Eye (tissue), 1 donor: ENCODE measurements at places on chromosomes 12 and 14.

DNA sequence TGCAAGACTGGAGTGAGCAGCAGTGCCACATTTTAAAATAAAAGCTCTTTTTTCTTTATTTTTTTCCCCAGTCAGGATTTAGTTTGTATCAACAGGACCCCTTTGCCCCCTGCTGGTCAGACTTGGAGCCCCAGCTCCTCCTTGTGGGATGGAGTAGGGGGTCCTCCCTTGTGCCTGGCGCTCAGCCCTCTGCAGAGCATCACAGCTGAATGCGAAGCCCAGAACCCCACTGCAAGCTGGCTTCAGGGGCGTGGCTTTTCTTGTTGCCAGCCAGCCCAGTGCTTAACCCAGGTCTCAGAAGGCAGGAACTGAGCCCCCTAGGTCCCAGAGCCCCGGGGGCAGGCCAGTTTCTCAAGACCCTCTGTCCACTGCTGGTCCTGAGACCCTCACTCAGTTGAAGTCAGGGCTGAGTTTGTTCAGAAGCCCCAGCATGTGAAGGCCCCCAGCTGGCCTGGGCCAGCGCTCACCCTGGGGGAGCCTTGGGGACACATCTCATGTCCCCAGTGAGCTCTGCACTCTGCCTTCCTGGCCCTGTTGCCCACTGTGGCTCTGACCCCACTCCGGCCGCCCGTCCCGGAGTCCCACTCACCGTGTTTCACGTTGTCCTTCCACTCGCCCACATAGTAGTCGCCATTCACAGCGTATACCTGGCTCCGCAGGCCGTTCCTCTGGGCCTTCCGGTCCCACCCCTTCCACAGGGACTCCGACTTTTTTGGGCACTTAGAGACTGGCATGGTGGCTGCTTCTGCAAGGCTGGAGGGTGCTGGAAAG, 519 bp downstream of the MORN3 start:
- peak; percentile 78 for DNase-seq

- no peak for DNase-seq
These were observed 1453.5 kb downstream of the AACS start for GRCh38 chr12:126518596-126519200.

DNA sequence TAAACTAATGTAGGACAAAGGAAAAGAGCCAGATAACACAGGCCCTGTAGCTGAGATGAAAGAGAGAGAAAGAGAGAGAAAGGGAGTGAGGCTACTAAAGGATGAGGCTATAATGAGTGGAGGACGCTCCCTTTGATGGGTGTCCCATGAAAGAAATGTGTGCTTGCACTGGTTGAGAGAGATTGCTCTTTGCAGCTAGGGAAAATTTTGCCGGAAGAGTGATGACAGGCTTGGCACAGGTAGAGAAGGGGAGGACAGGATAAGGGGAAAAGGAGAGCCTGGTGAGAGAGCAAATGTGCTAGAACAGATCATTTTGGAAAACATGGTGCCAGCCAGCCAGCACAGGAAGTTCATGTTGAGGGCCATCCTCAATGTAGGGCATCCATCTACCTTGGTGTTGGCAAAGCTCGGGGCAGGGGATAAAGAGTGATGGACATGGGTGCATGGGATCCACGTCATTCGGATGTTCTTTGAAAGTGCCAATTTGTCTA, 248.6 kb downstream of the BTG1 start:
- DNase-seq = no peak

DNA sequence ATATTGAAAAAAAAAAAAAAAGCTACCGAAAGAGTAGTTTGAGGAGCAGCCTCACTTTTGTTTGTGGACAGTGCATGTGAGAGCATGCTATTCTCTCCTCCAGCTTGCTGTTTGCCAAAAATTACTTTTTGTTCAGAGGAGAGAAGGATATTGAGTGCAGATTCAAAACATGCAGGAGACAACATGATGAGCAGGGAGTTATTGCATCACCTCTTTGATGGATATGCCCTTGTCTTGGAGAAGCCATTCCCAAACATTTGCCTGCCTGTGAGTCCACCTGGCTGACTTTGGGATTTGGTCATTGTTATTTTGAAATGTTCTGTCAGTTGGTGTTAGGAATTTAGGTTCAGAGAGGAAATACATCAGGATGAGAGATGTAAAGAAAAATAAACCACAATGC, 2.4 kb downstream of the C12orf75 start:
- DNase-seq = no peak

DNA sequence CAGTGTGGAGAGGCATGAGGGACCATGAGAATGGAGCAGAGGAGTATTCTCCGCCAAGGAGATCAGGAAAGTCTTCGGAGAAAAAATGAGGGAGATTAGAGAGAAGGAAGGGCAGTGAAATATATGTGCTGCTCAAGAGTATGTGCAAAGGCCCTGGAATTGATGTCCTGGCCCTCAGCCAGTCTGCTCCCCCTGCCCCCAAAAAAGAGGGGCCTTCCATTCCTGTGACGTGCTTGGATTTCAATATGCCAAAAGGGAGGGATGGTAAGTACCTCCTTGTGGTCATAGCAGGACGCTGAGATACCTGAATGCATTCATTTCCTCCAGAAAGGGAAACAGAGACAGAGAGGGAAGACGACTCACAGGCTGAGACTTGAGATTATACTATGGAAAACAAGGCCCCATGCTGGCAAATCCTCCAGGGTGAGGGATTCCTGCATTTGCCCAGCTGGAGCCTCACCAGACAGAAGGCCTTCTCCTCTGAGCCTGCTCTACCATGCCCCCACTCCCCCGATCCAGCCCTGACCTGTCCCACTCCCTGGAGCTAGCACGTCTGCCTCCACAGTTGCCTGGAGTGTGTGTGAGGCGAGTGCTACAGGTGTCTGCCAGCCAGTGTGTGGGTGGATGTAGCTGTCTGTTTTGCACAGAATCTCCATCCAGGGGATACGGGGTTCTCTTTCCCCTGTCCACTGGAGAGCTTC, 3.9 kb upstream of the RARG start:
- no peak for DNase-seq

- no peak for DNase-seq
These were observed 47.4 kb upstream of the BTG1 start for GRCh38 chr12:92193063-92193462.

GRCh38 chr14:52370406-52370935, 56.4 kb downstream of the PTGER2 start:
- no peak for DNase-seq

DNA sequence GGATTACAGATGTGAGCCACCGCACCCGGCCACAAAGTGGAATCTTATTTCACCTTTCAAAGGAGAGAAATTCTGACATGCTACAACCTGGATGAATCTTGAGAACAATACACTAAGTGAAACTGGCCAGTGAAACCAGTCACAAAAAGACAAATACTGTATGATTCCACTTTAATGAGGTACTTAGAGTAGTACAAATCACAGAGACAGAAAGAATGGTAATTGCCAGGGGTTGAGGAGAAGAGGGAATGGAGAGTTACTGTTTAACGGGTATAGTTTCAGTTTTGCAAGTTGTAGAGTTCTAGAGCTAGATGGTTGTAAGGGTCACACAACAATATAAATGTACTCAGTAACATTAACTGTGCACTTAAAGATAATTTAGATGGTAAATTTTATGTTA, 33.4 kb downstream of the ADIPOR2 start:
- no peak for DNase-seq

- DNase-seq = no peak
These were observed 34.5 kb upstream of the CDK2AP1 start for GRCh38 chr12:123306200-123306599.

DNA sequence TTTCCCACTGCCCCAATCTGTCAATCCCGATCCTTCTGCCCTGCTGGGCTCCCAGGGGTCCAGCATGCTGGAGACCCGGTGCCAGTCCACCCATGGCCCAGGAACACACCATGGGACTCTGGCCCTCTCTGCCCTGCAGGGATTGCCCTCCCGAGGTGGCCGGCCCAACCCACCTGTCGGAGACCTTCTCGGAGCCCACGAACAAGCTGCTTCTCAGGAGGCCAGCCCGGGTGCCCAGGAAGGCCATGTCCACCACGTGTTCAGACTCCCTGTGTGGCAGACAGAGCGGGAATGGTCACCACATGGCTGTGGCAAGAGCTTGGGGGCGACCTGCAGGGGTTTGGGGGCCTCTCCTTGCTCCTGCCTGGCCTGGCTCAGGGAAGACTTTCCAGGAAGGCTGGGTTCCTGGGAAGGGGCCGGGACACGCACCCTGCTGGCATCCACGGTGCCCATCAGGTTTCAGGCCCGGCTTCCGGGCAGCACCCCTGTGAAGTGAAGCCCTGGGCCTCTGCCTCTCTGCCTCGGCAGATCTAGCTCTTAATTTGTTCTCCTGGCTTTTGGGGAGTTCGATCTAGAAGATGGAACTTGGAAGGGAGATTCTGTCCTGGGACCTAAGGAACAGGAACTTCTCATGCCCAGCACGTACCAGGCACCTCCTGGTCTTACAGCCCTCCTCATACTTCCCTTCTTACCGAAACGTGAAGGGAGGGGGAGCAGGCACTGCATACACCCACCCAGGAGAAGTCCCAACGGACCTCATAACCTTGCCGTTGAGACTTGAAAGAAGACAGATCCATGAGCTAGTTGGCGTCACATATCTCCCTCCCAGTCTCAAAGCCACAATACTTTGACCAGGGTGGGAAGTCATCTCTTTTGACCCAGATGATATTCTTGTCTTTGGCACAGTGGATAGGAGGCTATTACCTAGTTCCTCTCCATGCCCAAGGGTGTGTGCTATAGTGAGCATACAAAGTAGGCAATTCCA, 26.3 kb downstream of the LRTM2 start:
- no peak for DNase-seq

DNA sequence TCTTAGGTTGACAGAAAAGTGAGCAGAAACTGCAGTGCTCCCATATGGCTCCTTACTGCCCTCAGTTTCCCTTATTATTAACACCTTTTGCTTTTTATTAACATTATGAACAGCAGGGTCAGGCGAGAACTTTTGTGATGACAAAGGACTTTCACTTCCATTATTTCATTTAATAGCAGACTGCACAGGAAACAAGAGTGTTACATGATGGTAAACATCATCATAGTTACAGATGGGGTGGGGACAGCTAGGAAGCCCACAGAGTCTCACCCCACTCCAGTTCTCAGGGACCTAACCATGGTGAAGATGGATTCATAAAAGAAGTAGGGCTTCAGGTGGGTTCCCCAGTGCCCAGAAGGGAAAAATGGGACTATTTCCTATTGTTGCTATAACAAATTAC, 110.1 kb upstream of the PELI2 start:
- DNase-seq = no peak

- no peak for DNase-seq
These were observed 51.6 kb downstream of the EIF2S3B start for GRCh38 chr12:10557329-10557728.

- no peak for DNase-seq
These were observed 716 bp upstream of the PTGDR start for GRCh38 chr14:52266782-52267181.

GRCh38 chr12:127311720-127312364, 955.1 kb upstream of the TMEM132C start:
- peak; percentile 10 for DNase-seq

- DNase-seq = no peak
These were observed 30.7 kb downstream of the CRADD start for GRCh38 chr12:93707836-93708235.

DNA sequence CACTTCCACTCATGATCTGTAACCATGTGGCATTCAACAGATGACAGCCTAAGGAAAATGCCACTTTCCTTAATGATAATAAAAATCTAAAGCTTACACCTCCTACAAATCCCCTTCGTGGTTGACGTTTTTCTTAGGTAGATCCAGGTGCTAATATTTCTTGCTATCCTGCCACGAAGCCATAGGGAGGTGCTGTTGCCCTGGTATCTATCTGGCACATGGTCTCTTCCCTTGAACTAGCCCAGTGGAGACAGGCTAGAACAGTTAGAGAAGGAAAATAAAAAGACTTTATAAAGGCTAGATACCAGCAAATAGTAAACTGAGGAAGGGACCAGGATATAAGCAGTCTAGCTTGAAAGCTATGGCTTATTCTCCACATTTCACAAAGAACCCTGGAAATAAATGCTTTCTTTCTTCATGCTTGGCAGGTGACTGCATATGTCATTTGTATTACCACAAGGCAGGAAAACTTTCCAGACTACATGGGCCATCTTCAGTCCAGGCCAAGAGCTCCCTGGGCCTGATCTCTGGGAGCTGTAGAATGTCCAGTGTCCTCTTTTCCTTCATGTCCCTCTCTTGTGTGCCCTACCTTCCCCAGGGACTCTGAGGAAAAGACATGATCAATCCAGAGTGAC, 15.3 kb downstream of the SPIC start:
- no peak for DNase-seq

DNA sequence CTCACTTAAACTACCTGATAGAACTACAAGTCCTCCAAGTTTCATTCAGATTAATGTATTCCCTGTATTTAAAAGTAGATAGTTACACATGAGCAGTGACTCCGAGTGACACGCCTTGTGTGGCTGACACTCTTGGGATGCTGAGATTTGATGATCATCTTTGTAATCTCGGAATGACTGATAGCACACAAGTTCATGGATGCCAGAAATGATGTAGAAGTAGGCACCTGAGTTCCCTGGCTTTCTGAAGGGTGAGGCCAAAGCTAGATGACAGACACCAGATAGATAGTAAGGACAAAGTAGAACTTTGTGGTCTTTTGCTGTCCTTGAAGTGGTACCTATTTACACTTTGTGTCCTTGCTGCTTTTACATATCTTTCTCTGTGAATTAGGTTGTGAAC, 491.2 kb downstream of the PCNX1 start:
- DNase-seq = no peak

DNA sequence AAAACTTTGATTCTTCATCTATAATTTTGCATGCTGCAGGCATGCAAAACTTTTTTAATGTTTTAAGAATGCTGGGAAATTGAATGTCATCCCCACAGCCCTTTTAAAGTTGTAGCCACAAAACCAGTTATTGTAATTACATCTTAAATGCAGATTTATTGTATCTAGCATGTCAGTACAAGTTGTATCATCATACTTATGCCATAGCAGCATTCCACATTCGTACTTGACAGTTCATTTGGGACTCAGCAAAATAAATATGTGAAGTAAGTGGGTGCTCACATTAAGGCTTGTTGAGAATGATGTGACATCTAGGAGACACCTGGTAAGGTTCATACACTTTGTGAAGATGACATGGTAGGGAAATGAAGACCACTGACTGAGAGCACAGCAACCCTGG, 44.0 kb upstream of the GZMB start:
- no peak for DNase-seq
